ENCODE measurements at places on chromosomes 11 and 22.

GRCh38 chr11:58575377-58576020, at the start of gene LPXN:
Gene LPXN, minus strand, starts transcription at chr11:58575856. Its CDS starts 84 bp downstream, at chr11:58575772.
- peak; percentile 72 for DNase-seq

- no peak for DNase-seq
Measured at GRCh38 chr11:113105592-113105991, 144.4 kb downstream of the NCAM1 start.

GRCh38 chr11:47552056-47552565, 821 bp downstream of the CELF1 start:
- DNase-seq, result peak; percentile 36

- DNase-seq, result no peak
Measured at GRCh38 chr11:63901660-63902059, 15.3 kb downstream of the RCOR2 start.

DNA sequence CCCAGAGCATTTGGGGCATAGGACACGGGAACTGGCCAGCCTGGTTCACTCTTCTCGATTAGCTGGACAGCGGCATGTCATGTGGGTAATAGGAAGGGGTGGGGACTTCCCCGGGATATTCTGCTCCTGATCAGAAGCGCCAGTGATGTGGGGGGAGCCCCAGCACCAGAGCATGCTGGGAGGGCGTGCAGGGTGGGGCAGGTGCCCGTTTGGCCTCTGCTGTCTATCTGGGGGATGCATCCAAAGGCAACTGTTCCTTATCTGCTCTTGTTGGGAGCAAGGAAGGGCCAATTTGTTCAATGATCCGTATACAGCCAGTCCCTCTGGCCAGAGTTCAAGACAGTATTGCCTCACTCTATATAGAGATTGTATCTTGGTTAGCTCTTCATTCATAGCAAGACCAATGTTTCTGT, 43.6 kb downstream of the PPARA start:
- no peak for DNase-seq

GRCh38 chr22:21726650-21727049, 8.9 kb downstream of the YPEL1 start:
- peak; percentile 61 for DNase-seq

DNA sequence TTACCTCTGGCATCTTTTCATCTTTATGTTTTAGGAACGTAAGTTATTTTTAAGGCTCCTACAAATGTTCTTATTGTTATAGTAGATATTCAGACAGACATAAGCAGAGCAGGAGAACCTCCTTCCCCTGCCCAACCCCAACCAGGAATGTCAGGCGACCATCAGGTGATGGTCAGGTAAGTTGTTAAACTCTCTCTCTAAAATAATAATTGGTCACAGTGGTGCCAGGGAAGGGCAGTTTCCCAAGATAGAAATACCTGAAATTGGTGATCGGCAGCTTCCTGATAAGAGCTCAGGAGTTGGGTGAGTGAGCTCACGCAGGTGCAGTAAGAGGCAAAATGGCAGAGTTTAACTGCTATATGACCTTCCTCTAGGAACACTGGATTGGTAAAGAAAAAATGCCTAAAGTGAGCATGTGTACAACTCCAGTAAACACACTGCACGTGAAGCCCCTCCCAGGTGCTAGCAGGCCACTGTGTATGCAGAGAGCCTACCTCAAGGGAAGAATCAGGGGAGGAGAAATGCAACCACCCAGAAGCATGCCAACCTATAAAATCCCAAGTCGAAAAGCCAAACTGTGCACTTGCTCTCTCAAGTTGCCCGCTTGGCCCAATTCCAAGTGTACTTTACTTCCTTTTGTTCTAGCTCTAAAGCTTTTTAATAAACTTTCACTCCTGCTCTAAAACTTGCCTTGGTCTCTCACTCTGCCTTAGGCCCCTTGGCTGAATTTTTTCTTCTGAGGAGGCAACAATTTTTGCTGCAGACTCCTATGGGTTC, 273.9 kb downstream of the SBF2 start:
- no peak for DNase-seq
